Natural killer cell treated with Interleukin-12 subunit alpha and Interleukin-12 subunit beta and Interleukin-15 and Interleukin-18, amount 100 ng/mL, for 72 hours (primary cell): ENCODE measurements at places on chromosomes 16 and 17.

DNA sequence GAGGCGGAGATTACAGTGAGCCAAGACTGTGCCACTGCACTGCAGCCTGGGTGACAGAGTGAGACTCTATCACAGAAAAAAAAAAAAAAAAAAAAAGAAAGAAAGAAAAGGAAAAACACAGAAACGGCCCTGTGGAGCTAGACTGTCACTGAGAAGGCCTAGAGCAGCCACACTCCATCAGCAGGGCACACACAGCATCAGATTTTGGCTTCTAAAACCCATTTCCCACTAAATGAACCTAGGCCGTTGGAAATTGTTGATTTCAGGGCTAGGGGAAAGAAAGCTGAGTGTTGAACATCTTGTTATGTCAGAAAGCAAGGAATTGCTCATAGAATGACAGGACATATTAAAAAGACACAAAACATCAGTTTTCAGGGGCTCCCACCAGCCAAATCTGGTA lies 48.9 kb downstream of the ZCCHC14 start:
- H3K27ac ChIP-seq: no peak overlapping the region
- H3K27me3 ChIP-seq: no peaks in the 10 kb centered on the region
- no peak for DNase-seq

GRCh38 chr17:82134101-82134500 lies 36.1 kb upstream of the FASN start:
- H3K27ac ChIP-seq: no peak overlapping the region
- no peaks in the 10 kb centered on the region for H3K4me1 ChIP-seq
- DNase-seq: no peak
- H3K4me3 ChIP-seq: no peak overlapping the region

GRCh38 chr17:82101301-82101715 lies 3.3 kb upstream of the FASN start:
- H3K4me1 ChIP-seq: peaks cover 6% of the 10 kb centered on the region
- H3K27ac ChIP-seq: no peak overlapping the region
- H3K4me3 ChIP-seq: no peak overlapping the region

GRCh38 chr17:12472252-12473173 lies 193.2 kb upstream of the MYOCD start:
- no peak overlapping the region for H3K27ac ChIP-seq
- H3K27me3 ChIP-seq: no peaks in the 10 kb centered on the region
- DNase-seq: no peak
- H3K4me3 ChIP-seq: no peak overlapping the region

- peak overlapping the region; percentile 51 for H3K27ac ChIP-seq
- H3K4me3 ChIP-seq: no peak overlapping the region
- peaks cover 35% of the 10 kb centered on the region for H3K4me1 ChIP-seq
- no peak for DNase-seq
Measured at GRCh38 chr16:88697831-88698615, 8.2 kb downstream of the RNF166 start.

- no peaks in the 10 kb centered on the region for H3K36me3 ChIP-seq
- DNase-seq: no peak
- H3K4me3 ChIP-seq: no peak overlapping the region
- H3K27me3 ChIP-seq: peaks cover 11% of the 10 kb centered on the region
- no peaks in the 10 kb centered on the region for H3K4me1 ChIP-seq
- H3K27ac ChIP-seq: no peak overlapping the region
Measured at GRCh38 chr17:59494757-59495368, 70.5 kb upstream of the DHX40 start.

GRCh38 chr17:78340183-78340955 lies 19.5 kb downstream of the SOCS3 start:
- peak; percentile 1 for DNase-seq
- peak overlapping the region; percentile 64 for H3K27ac ChIP-seq
- peak overlapping the region; percentile 66 for H3K4me3 ChIP-seq
